ENCODE measurements at places on chromosomes 3 and 15.

- no peak for DNase-seq
These were observed 7.9 kb upstream of the OR4F6 start for GRCh38 chr15:101795455-101795854.

DNA sequence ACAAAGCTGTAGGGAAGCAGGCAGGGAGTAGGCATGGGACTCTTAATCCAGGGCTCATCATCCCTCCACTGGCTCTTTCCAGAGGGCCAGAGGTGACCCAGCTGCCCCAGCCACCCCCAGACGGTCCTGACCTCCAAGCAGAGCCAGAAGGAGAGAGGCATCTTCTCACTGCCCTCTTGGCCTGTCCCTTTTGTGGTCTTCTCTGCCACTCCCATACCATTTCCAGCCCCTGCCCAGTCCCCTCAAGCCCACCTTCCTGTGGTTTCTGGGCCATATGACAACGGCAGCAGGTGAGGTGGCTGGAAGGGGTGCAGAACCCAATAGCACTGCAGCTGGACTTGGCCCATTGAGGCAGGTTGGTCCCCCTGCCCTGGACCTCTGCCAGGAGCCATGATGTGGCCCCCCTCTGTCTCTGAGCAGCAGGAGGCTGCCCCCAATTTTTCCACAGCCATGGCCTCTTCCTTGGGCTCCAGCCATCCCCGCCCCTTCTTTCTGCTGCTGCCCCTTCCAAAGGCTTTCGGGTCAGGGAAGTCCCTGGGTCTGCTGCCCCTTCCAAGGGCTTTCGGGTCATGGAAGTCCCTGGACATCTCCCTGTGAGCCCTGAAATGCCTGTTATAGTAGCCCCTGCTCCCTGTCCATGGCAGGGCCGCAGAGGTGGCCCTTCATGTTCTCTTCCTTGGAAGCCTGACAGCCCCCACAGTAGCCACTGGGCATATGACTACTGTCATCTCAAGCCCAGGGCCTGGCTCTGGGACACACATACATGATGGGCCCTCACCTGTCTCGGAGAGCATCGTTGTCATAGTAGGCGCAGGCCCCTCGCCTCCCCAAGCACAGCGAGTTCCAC lies 39.5 kb upstream of the RAB6B start:
- DNase-seq, result no peak

DNA sequence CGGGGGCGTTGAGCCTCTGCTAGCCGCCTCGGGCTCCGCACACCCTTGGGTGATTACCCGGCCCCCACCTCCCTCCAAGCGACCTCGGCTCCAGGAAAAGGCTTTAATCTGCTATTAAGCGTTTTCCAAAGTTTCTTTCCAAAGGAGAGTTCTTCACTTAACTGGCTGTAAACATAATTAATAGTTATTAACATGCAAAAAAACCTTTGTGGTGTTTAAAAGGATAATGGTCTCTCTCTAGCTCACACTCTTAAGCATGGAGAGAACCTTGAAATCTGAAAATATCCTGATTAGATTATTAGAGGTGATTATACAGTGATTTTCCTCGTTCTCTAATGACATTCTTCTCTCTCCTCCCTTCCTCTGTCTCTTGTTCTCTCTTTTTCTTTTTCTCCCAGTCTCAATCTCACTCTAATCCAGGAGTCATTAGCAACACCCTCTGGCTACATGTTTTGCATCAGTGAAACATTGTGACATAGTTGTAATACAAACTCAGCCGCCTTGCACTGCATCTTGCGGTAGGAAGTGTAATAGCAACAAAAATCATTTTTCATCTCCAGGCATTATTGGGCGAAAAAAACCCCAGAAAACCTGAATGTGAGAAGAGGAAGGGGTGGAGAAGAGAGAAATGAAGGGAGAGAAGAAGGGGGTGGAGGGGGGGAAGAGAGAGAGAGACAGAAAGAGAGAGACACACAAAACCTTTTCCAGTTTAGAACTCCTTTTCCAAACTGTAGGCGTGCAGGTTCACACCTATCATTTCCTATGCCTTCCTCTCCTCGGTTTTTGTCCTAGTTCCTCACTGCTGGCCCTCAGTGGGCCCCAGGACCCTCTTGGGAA lies 24.4 kb downstream of the NR2F2 start:
- DNase-seq, result no peak

GRCh38 chr3:140585828-140586227 lies 92.0 kb upstream of the TRIM42 start:
- no peak for DNase-seq

DNA sequence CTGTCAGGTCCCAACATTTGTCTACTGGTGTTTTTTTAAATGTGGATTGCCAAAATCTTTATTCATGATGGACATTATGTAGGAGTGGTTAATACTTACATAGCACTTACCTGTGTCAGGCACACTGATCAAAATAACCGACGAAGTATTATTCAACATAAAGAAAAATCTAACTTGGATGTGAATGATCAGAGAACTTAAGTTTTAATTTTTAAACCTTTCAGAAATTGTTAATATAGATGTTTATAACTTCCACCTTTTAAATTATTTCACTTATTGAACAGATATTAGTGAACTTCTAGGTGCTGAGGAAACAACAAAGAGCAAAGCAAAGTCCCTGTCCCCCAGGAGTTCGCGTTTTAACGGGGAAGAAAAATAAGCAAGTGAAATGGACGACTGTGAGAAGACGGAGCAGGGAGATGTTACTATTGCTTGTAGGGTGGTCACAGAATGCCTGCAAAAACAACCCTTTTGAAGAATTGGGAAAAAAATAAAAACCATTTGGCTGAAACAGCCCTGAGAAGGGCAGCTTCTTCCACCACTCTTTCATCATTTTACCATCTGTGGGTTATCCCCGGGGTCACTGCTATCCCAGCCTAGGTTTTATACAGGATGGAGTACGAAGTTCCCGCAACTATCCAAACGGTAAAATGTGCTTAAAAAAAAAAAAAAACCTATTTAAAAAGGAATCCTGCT lies 915 bp upstream of the APH1B start:
- DNase-seq, result no peak

DNA sequence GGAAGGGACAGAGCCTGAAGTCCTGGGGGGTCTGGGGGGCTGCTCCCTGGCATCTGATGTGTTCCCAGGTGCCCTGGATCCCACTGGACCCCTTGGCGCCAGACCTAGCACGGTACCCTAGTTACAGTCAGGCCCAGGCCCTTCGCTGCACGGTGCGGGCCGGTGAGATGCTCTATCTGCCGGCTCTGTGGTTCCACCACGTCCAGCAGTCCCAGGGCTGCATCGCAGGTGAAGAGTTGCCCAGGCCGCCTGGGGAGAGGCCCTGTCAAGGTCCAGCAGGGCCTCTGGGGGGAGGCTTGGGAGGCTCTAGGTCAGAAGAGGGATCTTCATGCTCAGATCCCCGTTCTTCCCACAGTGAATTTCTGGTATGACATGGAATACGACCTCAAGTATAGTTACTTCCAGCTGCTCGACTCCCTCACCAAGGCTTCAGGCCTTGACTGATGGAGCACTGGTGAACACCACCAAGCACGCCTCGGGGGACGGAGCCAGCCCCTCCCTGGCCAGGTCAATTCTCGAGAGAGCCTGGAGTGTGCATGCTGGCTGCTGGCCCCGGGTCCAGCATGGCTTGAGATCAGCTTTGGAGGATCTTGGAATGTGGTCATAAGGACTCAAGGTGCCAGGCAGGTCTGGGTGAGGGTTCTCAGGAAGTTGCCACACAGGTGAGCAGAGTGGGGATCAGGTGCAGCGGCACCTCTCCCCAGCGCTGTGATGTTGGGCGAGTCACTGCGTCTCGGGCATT lies 1.8 kb upstream of the PLA2G4B start:
- no peak for DNase-seq

DNA sequence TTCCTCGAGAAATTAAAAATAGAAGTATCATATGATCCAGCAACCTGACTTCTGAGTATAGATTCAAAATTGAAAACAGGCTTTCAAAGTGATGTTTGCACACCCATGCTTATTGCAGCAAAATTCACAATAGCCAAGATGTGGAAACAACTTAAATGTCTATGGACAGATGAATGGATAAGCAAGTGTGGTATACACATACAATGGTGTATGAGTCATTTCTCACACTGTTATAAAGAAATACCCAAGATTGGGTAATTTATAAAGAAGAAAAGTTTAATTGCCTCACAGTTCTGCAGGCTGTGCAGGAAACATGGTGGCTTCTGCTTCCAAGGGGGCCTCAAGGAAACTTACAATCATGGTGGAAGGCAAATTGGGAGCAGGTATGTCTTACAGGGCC lies 100.8 kb downstream of the KLF13 start:
- no peak for DNase-seq

- DNase-seq, result no peak
These were observed 78.5 kb upstream of the SMAD3 start for GRCh38 chr15:66986951-66987350.

DNA sequence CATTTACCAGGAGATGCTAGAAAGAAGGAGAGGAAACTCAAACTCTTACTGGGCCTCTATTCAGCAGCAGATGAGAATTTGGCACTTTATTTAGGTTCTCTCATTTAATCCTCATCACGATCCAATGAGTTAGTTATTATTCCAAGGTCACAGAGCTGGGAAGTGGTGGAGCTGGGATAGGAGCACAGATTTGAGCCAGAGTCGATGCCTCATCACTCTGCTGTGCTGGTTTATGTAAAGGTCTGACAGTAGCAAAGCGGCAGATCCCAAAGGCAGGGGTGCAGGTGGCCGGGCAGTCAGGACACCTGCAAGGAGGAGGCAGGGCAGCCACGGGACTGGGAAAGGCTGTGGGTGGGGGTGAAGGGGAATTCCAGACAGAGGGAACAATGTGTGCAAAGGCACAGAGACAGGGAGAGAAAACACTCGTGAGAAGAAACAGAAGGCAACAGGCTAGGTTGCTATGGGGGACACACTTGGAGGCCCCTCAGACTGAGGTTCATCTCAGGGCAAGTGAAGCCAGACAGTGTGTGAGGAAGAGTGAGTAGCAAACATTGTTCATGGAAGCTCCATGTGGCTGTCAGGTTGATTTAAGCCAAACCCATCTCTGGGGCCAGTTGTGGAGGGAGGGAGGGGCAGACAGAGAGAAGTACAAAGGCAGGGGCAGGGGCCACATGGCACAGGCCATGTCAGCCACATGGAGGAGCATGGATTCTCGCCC lies 26.8 kb downstream of the RAB6B start:
- DNase-seq, result no peak

DNA sequence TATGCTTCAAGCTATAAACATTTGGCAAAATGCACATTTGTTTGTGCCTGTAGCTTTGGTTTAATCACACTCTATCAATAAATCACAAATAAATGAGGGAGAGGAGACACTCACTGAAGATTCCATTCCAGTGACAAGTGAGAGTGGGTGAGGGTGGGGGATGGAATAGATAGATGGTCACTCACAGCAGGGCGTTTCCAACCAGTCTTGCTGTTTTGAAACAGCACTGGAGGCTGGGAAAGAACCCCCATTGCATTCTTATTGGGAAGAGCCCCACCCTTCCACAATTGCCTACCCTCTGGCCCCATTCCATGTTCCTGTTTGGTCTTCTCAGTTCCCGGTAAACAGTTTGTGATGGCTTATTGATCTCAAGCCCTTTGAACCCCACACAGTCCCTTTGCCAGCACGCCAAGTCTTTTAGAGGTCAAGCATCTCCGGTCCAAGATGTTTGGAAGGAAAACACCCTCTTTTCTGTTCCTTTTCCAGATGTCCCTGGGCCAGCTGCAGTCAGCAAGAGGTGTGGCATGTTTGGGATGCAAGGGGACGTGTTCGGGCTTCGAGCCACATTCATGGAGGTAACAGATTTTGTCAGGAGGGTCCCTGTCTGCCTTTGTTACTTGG lies 30.7 kb downstream of the LMCD1 start:
- no peak for DNase-seq

GRCh38 chr3:94709249-94709902 lies 646.5 kb downstream of the NSUN3 start:
- no peak for DNase-seq

DNA sequence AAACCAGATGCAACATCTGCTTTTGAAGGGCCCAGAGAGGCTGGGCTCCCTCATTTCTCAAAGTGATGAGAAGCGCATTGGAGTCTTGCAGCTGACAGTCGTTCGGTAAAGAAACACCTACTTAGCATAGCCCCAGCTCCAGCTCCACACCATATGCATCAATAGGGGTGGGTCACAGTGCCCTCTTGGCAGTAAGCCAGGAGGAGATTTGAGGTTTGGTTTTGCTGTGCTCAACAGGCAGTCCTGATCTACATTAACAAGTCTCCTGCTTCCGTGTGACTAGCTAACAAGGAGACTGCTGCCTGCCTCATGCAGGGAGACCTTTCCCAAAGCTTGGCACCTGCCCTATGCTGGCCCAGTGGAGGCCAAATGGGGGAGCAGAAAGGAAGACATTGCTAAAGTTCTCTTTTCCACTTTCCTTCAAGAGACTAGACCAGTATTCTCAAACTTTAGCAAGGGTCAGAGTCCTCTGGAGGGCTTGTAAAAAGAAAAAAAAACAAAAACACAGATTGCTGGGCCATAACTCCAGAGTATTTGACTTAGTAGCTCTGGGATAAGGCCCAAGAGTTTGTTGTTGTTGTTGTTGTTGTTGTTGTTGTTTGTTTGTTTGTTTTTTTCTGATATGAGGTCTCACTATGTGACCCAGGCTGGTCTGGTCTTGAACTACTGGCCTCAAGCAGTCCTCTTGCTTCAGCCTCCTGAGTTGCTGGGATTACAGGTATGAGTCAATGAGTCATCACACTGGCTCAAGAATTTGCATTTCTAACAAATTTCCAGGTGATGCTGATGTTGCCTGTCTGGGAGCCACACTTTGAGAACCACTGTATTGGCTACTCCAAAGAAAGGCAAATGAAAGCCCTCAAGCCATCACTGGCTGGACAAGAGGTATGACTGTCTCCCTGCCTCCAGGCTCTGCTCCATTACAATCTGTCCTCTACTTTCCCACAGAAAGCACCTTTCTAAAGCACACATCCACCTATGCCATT lies 294.9 kb downstream of the RORA start:
- no peak for DNase-seq

GRCh38 chr3:189071446-189071845 lies 100.3 kb upstream of the TPRG1 start:
- DNase-seq, result no peak

DNA sequence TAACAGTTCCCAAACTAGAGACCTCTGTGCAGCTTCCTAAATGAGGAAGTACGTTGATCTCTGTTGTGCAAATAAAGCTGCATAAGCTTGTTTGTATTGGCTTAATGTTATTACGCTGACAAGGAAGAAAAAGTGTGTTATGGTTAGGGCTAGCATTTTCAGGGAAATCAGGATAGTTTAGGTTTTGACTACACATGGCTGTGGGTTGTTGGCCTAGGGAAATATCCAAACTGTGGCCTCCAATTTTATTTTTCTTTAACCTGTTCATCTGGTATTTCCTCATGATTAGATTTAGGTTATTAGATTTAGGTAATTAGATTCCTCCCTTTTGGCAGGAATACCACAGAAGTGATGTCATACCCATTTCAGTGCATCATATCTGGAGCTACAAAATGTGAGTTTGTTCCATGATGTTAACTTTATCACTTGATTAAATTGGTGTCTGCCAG lies 8.7 kb upstream of the MCCC1 start:
- no peak for DNase-seq

DNA sequence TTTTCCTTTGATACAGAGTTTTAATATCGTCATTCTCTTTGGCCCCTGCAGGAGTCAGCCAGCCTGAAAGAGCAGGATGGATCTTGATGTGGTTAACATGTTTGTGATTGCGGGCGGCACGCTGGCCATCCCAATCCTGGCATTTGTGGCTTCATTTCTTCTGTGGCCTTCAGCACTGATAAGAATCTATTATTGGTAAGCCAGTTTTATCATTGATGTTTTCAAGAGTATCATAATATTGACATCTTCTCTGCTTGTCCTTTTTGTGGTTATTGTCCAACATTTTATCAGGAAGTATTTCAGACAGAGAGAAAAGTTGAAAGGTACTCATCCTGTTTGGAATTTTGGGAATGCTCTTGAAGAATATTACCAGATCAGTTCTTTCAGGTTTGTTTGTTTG lies 18.9 kb downstream of the ABHD6 start:
- no peak for DNase-seq

- no peak for DNase-seq
These were observed 600.0 kb downstream of the ROBO1 start for GRCh38 chr3:79167651-79168416.
